Mesenteric fat pad (tissue), 1 donor: ENCODE measurements at places on chromosomes 5 and 9.
A peak's percentile ranks its signal among the peaks of the same experiment; 100 is the strongest.

- DNase-seq = no peak
Observed at GRCh38 chr5:120151181-120151580, 312.9 kb upstream of the PRR16 start.

- no peak for DNase-seq
Observed at GRCh38 chr5:65808251-65808741, 86.3 kb downstream of the NLN start.

DNA sequence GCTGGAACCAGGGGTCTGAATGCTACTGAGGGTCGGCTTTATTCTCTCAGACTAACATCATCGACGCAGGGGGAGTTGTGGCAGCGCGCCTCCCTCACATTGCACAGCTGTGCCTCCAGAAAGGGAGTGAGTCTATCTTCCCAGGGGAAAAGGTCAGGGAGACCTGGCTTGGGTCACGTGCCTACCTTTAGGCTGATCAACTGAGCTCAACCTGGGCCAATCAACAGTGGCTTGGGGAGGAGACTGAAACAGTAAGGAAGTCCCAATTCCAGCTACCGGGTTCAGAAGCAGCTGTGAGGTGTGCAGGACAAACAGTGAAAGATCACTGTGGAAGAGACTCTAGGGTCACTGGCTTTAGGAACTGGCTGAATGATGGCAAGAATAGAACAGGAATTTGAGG, 14.3 kb downstream of the SNX30 start:
- no peak for DNase-seq

GRCh38 chr5:98783051-98783649, 9.7 kb downstream of the RGMB start:
- no peak for DNase-seq

GRCh38 chr5:158175934-158176481, 317.1 kb upstream of the CLINT1 start:
- no peak for DNase-seq

- no peak for DNase-seq
Observed at GRCh38 chr9:96040591-96041461, 165.3 kb downstream of the ERCC6L2 start.

- no peak for DNase-seq
Observed at GRCh38 chr5:10546186-10546585, 17.7 kb upstream of the ANKRD33B start.

DNA sequence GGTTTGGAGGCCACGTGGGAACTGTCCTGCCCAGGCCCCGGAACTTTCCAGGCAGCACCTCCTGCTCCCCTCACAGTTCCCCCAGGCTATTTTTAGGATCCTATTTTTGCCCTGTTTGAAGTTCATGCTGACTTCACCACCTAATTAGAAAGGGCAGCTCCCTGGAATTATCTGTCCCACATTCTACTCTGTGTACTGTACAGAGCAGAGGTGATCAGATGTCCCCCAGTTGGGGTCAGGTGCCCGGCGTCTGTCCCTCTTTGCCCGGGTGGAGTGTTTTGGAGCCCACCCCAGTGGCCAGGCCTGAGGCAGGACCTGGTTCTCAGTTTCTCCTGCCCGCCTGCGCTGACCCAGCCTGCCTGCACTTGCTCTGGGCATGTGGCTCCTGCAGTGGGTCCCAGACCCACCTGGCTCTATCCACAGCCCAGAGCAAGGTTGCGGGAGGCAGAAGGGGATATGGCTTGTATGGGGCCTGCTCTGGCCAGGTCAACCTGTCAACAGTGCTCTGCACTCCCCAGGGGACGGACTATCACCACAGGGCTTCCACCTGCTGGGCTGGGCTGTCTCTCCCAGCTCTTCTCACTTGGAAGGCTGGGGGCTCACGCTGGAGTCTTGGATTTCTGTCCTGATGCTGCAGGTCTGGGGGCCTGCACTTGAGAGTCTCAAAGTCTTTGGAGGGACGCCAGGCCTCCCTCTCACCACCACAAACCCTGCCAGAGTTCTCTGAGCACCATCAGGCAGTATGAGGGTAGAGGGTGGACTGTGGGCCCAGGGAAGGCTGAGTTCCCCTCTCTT, 268.3 kb downstream of the GADD45G start:
- DNase-seq = peak; percentile 75

GRCh38 chr9:89743573-89744254, 138.9 kb downstream of the GADD45G start:
- DNase-seq = no peak

GRCh38 chr5:1245905-1246576, 20.9 kb downstream of the SLC6A18 start:
- no peak for DNase-seq

GRCh38 chr5:37837414-37838032, 2.3 kb downstream of the GDNF start:
- DNase-seq = no peak

DNA sequence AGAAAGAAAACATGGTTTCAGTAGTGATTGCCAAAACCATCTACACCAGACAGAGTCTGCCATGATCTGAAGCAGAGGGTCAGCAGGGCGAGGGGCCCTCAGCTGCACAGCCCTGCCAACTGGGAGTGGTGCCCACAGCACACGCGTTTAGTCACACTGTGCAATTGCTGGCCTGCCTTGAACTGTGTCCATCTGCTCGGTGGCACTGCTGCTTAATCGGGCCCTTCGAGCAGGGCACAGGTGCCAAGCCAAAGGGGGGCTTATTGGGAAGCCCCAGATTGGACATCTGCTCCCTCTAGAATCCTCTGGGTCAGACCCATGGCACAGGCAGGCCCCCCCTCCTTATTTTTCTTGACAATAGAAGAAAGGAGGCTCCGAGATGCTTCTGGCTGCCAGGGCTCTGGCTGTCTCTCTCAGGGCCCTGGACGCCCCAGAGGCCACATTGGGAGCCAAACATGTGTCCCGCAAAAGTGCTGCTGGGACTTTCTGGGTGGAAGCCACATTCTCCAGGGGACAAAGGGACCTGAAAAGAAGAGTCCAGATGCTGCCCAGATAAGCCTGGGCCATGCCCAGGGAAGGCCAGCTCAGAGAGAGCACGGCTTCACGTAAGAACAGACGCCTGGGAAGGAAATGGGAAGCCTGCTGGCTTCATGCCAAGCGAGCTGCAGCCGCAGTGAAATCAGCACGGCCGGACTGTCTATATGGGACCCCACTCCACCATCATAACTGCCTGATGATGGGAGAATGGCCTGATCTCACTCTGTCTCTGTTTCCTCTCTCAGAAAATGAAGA, 349.2 kb downstream of the GADD45G start:
- DNase-seq = no peak

DNA sequence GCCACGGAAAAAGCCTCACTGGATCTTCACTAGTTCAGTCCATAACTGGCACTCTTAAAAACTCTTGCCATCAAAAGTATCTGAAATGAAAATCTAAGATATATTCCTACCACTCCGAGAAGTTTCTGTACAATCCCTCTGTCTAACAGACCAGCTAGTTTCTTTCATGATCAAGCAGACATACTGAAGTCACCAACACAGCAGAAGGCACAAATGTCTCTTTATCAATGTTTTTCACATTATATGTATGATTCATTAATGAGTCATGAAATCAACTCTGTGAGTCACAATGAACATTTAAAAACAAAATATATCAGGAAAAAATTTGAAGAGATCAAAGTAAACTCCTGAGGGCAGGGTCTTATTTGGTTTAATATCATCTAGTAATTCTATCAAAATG, 50.8 kb downstream of the F2R start:
- DNase-seq = no peak

- DNase-seq = no peak
Observed at GRCh38 chr9:811106-811531, 30.4 kb upstream of the DMRT1 start.

DNA sequence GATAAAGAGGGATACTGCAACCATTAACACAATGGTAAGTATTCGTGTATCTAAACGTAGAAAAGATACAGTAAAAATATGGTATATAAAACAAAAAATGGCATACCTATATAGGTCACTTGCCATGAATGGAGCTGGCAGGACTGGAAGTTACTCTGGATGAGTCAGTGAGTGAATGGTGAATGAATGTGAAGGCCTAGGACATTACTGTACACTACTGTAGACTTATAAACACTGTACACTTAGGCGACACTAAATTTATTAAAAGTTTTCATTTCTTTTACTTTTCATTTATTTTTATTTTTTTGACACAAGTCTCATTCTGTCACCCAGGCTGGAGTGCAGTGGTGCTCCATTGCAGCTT, 14.1 kb downstream of the TDRD7 start:
- no peak for DNase-seq

GRCh38 chr9:893843-894420, 52.4 kb downstream of the DMRT1 start:
- no peak for DNase-seq

GRCh38 chr9:96417051-96417586, 1.1 kb downstream of the ZNF367 start:
- DNase-seq = peak; percentile 98

DNA sequence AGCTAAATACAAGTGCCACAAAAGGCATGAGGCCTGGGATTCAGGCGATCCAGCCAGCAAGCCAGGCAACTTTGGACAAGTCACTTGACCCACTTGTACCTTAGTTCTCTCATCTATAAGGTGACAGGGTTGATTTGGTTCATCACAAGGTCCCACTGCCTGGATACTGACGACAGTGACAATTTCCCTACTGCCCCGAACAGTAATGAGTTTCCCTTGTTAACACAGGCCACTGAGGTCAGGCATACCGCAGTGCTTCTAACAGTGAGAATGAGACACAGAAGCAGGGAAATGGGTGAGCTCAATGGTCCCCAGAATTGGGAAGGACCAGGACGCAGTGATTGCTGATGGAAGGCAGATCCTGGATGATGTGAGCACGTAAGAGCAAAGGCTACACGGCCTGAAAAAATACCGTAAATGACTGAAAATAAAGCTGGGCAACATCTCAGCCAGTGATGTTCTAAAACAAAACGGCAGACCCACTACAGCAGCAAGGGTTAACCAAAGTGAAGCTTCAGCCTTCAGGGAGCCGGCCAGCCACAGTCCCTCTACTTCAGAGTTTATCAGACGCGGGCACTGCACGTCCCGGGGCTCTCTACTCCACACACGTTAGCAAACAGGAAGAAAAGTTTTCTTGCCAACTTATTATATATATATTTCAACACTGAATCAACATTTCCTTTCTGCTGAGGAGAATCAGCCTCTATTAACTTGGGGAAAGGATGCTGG, 846 bp downstream of the MGAT1 start:
- no peak for DNase-seq

DNA sequence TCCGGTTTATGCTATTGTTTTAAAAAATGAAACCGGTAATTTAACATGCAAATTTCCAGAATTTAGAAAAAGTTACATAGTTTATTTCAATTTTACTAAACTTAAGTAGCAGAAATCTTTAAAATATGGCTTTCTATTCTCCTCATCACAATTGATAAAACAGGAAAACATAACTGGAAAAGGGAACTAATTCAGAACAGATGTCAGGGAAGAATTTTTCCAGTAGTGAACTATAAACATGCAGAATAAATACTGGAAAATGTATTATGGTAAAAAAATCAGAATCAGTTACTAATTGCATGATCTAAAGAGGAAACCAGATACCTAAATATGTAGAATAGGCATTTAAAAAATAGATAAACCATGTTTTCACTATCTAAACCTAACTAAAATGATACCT, 7.3 kb upstream of the NR4A3 start:
- no peak for DNase-seq

GRCh38 chr9:37746448-37747270, 6.9 kb upstream of the TRMT10B start:
- DNase-seq = no peak

- DNase-seq = no peak
Observed at GRCh38 chr9:136799854-136800657, 3.9 kb downstream of the CCDC183 start.

DNA sequence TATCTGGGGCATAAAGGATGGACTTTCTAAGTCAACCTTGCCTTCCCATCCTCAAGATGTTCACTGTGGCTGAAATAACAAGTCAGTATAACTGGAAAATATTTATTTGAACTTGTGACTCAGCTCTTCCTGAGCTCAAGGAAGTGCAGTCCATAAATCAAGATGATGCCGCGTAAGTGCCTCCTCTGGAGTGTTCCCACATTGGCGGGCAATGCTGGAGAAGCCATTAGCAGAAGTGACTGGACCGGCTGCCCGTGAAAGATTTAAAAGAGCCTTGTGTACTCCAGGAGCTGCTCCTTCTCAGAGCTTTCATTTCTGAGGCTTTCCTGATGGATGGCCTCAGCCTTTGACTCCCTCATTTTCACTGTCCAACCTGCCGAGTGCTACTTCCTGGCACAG, 17.4 kb downstream of the TMOD1 start:
- peak; percentile 71 for DNase-seq

GRCh38 chr5:6711409-6712141, 1.7 kb upstream of the TENT4A start:
- DNase-seq = no peak

GRCh38 chr5:92963800-92964199, 617.2 kb downstream of the NR2F1-AS1 start:
- DNase-seq = no peak

- no peak for DNase-seq
Observed at GRCh38 chr5:77223653-77224052, 13.2 kb downstream of the PDE8B start.

DNA sequence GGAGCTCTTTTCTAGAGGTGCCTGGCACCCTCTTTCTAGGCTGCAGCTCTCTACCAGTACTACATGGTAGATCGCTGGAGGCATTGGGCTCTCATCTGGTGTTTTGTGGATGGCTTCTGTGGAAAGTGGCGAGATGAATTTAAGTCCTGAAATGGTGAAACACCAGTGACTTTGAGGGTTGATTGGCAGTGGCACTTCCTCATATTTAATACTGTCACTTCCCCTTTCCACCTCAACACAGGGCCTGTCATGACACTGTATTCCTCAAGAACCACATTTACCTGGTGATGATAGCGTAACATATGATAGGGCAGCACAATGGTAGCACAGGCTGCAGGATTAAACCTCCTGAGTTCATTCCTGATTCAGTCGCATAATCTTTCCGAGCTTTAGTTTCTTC, 132.1 kb downstream of the KDM4C start:
- DNase-seq = no peak

DNA sequence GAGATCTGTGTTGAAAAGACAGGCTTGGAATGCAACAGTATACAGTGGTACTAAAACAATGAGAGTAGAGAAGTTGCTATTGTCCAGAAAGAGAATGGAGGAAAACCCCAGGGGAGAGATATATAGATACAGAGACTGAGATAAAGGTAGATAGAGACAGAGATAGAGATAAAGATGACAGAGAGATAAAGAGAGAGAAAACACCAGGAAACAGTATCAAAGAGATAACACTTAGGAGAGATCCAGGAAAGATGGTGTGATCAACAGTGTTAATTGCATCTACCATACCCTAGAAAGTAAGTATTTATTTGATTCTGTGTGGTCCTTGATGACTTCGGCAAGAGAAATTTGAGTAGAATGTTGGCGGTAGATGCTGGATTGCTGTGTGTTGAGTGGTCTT, 461.8 kb upstream of the RIOK2 start:
- no peak for DNase-seq

DNA sequence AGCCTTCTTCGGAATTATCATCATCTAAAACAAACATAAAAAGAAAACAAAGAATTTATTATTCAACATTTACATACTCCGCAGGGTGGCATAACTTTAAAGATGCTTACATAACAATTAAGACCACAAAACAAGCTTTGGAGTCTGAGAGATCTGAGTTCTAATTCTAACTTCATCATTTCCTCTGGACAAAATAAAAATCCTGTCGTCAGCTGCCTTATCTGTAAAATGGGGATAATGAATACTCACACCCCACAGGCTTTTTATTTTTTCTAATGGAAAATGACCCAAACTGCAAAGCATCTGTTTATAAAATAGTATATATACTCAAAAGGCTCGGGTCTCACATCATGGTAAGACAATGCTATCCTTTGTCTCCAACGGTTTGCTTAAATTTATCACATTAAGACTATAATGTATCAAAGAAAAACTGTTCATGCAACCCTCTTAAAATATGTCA, 4.3 kb downstream of the ARRDC3 start:
- no peak for DNase-seq
